ENCODE measurements at places on chromosomes 11 and 22.

- DNase-seq = peak; percentile 92
Measured at GRCh38 chr11:727859-728748, 19.2 kb upstream of the TALDO1 start.

GRCh38 chr11:60718524-60719316 lies 5.8 kb upstream of the MS4A18 start:
- DNase-seq = no peak

DNA sequence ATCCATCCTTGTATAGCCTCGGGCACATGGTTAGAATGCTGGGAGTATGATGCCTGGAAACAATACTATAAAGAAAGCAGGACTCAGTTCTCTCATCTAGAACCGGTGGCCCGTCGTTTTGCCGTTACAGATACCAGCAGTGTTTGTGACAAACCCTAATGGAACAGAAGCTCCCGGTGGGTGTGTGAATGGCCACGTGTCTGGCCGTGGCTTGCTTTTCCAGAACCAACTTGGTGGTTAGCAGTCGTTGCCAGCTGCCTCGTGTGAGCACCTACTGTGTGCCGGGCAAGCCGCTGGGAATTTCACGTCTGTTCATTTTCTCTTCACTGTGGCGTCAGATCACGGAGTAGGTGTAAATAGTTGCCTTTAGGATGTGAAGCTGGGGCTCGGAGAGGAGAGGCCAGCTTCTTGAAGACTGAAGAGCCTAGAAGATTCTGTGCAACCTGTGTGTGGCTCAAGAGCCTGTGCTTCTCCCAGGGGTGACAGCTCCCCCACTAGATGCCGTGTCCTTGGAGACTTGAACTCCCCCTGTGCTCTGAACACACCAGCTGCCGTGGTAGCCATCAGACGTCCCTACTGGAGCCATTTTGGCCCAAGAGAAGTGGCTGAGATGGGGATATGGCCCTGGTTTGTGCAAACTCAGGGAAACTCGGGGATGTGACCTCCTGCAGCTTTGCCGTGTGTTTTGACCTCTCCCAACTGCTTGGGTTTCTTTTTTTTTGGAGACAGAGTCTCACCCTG lies 57.5 kb upstream of the PPARA start:
- DNase-seq = no peak

GRCh38 chr11:76694664-76695063 lies 24.1 kb upstream of the LRRC32 start:
- DNase-seq = no peak

DNA sequence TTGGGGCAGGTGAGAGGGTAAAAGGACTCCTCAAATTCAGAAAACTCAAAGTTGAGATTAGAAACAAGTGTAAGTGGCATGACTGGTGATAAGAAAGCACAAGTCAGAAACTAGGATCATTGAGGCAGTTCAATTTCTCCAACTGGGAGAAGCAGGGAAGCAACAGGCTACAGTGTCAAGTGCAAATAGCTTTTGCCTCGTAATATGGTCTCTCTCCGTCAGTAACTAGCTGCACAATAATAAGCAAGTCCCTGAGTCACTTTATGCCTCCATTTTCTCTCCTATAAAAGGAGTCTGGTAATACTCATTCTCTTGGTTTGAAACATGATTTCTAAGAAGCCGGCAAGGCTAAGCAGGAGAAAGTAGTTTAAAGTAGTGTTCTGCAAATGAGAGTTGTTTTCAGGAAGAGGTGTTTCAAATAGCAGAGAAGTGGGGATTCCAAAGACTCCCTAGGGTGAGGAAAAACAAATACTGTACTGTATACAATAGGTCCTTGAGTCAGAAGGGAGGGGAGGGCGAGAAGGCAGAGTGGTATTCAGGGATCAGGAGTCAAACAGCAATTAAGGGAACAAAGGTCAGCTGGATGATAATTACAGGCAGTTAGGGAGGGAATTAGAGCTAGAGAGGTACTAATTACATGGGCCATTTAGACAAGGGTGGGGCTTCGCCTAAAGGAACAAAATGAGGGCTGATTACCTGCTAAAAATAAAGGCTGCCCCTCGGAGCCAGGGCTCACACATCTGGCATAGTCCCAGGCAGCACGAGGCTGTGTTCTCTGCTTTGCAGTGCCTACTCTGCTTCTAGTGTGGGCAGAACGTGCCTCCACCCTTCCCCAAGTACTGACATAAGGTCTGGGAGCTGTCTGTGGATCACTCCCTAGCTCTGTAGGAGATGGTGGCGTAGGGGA lies 96.0 kb upstream of the BDNF start:
- DNase-seq = peak; percentile 25

GRCh38 chr11:46277313-46277621 lies 195 bp upstream of the CREB3L1 start:
- no peak for DNase-seq

DNA sequence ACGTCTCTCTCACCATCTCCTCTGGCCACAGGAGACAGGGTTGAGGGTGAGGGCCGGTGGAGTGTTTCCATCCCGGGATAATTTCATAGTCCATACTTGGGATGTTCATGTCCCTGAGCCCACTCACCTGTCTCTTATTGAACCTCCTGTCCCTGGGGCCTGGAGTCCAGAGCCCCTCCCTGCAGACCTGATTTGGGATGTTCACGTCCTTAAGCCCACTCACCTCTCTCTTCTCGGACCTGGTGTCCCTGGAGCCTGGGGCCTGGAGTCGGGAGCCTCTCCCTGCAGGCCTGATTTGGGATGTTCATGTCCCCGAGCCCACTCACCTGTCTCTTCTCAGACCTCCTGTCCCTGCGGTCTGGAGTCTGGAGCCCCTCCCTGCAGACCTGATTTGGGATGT lies 868.2 kb downstream of the BRD1 start:
- DNase-seq = no peak

- no peak for DNase-seq
Measured at GRCh38 chr11:63165706-63166310, 21.8 kb upstream of the SLC22A24 start.

- no peak for DNase-seq
Measured at GRCh38 chr11:70090961-70091381, 12.9 kb downstream of the ANO1 start.

DNA sequence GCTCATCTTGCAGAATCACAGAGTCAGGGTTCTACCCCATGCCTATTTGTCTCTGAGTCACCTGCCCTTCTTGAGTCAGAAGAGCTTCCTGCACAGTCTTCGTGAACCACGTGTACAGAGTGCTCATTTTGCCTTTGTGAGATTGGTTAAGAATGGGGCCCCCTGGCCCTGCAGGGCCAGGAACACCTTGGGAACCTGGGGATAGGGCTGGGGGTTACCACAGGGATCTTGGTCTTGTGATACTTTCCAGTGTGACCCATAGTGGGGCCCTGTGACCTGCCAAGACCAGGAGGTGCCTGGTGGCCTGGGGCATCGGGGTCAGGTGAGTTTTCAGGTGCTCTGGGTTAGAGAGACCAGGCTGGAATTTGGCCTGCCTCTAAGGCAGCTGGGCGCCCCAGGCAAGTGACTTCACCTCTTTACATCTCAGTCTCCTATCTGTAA lies 9.4 kb downstream of the TMPRSS13 start:
- DNase-seq = no peak

GRCh38 chr22:37049224-37049623 lies 2.3 kb upstream of the KCTD17 start:
- DNase-seq = no peak

GRCh38 chr11:30292545-30292944 lies 30.4 kb upstream of the ARL14EP start:
- DNase-seq = no peak

- peak; percentile 82 for DNase-seq
Measured at GRCh38 chr22:17366830-17367229, 2.4 kb upstream of the CECR2 start.

DNA sequence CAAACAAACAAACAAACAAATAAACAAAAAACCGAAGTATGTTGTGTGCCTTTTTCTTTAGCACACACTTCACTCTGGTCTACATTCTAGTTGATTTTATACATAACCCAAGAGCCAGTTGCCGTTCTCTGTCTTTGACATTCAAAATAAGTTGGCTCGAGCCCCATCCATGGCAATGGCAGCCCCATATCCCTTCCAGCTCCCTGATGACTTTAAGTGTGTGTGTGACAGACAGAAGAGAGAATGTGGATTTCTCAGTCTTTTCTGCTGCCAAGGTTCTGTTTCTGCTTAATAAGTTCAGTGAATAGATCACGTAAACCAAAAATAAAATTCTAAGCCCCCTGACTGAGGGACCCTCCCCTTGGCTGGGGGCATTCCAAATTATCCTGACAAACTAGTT lies 100.6 kb upstream of the TENM4 start:
- DNase-seq = no peak

- DNase-seq = no peak
Measured at GRCh38 chr11:58980159-58980843, 41.0 kb downstream of the GLYATL1 start.

- peak; percentile 85 for DNase-seq
Measured at GRCh38 chr11:72308226-72309073, 64.5 kb upstream of the PHOX2A start.

GRCh38 chr11:75241906-75242644 lies 1.5 kb downstream of the TPBGL start:
- no peak for DNase-seq

- DNase-seq = peak; percentile 58
Measured at GRCh38 chr22:22748297-22748743, 103.9 kb downstream of the GGTLC2 start.

- no peak for DNase-seq
Measured at GRCh38 chr11:61609000-61609979, 28.4 kb upstream of the SYT7 start.
